ENCODE measurements at places on chromosomes 3 and 15.

- DNase-seq, result no peak
These were observed 866.3 kb downstream of the ROBO2 start for GRCh38 chr3:77906102-77906709.

- DNase-seq, result no peak
These were observed 27.9 kb upstream of the SFMBT1 start for GRCh38 chr3:53073553-53074365.

GRCh38 chr3:129732200-129732876 lies 125.9 kb upstream of the PLXND1 start:
- no peak for DNase-seq

DNA sequence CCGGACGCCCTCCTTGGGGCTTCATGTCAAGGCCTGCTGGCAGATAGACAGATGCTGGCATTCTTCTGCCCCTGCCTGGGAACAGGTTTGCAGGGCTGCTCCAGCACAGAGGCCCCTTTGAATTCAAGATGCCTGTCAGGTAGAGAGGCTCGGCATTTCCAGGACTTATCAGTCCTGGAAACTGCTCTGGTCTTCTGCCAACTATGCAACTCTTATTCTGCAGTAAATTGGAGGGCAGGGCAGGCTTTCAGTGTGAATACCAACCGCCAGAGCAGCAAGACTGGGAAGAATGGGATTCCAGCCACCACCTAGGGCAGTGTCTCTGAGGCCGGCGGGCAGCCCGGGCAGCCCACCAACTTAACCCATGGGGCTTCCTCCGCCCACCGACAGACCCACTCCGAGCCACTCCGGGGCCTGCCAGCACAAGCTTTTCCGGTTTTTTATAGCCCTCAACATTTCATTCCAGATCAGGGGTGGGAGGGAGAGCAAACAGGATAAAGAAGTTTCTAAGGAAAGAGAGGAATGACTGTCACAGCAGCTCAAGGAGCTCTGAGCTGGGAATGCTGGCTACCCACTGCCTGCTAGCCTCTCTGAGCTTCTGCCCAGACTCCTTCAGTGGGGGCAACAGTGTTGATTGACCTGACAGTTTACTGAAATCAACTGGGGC lies 140.9 kb downstream of the NTRK3 start:
- DNase-seq, result no peak

DNA sequence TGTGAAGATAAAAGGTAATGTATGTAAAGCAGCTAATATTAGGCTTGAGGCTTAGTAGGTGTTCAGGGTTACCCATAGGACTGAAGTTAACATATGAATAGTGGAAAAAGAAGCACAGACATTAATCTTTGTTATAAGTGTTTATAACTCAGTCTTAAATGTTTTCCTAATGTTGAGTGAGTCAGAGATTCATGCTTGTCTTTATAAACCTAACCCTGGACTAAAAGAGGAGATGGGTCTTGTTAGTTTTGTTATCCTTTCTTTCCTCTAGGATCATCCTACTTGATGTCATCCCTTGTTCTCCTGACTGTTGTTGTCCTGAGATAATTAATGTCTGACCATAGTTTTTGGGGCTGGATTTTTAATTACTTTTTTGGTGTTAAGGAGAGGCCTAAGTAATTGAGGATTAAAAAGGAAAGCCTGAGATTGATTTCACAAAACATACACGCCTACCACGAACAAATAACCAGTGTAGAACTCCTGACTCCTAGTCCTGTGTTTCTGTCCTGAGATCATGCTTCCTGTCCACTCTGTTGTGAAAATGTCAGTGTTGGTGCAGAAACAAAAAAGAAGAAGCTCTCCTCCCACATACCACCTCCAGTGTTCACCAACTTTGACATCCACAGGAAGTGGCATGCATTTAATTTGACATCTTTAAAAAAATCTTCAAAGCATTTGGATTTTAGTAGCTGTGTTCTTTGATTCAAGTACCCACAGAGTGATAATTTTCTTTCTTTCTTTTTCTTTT lies 8.4 kb downstream of the MITF start:
- no peak for DNase-seq

- DNase-seq, result no peak
These were observed 16.3 kb downstream of the SLC9A9 start for GRCh38 chr3:143831994-143832393.

GRCh38 chr3:79886204-79886603 lies 118.4 kb upstream of the ROBO1 start:
- DNase-seq, result no peak

GRCh38 chr3:38646630-38647029 lies 2.9 kb downstream of the SCN5A start:
- DNase-seq, result no peak

DNA sequence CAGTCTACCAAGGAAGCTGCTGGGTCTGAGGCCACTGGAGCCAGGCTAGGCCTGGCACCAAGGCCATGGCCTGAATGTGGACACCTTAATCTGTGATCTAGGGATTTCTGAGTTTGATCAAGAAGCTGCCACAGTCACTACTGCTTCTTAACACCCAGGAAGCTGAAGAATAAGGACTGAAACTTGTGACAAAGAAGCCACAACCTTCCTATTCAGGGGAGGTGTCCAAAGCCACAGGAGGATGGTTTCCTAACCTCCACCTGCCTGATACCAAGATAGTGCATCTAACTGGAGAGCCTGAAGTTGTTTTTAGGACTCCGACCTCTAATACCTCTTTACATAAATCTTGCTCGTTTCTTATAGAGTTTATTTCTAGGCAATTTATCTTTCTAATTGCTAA lies 5.5 kb upstream of the ANO10 start:
- DNase-seq, result no peak

DNA sequence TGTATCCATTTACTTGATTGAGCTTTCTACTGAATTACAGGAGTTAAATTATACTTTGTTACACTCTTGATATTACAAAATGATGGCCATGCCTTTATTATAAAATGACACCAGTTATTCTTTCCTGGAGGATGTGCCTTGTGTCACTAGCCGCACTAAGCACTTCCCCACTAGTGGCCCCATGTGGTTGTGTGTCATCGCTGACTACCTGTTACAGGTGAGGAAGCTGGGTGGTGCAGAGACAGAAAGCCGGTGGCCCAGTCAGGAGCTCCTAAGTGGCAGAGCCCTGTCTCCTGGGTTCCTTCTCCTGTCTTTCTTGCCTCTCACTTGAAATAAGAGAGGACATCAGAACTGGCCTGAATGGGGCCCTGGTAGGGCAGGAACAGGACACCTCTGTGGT lies 96.8 kb downstream of the IGF1R start:
- DNase-seq, result no peak

Data from chondrocyte (in vitro differentiated cells).